ENCODE measurements at places on chromosomes 4 and X. TPM values are rescaled to one million over a fixed set of nuclear protein-coding genes. Genes with fewer than 3 reads are reported as not detected.

GIMD1 gene
- total RNA-seq: not detected

TNIP2 gene
- 42.5 TPM for total RNA-seq

KLHL34 gene
- total RNA-seq: not detected

TMPRSS11D gene
- total RNA-seq: not detected

TMEM31 gene
- total RNA-seq: not detected

CNOT6L gene
- total RNA-seq: 12.2 TPM

TEX13B gene
- total RNA-seq: not detected

POU3F4 gene
- total RNA-seq: not detected

TCEAL2 gene
- not detected for total RNA-seq

All from A549 treated with DMSO at 1 μM for 4 hours (cell line).